ENCODE measurements at places on chromosomes 7 and 10.

- no peak for DNase-seq
Observed at GRCh38 chr10:118851062-118852035, 96.6 kb upstream of the CACUL1 start.

- DNase-seq, result no peak
Observed at GRCh38 chr7:157555944-157556641, 219.3 kb downstream of the DNAJB6 start.

- DNase-seq, result no peak
Observed at GRCh38 chr10:100838986-100839385, 73.8 kb upstream of the SLF2 start.

GRCh38 chr10:109765838-109766237 is 157.5 kb downstream of the XPNPEP1 start:
- DNase-seq, result no peak

DNA sequence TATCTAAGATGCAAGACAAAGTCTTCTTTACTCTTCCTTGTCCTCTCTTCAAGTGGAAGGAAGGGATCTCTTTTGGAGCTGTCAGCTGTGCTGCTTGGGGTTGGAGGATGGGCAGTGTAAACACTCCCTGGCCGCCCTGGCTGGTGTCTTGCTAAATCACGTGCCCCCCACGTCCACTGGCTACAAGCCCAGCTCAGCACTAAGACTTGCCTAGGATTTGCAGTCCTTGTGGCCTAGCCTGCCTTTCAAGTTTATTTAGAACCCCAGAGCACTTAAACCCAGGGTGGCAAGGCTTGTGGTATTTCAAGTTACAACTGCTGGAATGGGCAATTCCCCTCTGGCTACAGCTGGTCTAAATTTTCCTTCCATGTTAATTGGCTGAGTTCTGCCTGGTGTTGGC is 272.4 kb upstream of the MYO3A start:
- DNase-seq, result no peak

DNA sequence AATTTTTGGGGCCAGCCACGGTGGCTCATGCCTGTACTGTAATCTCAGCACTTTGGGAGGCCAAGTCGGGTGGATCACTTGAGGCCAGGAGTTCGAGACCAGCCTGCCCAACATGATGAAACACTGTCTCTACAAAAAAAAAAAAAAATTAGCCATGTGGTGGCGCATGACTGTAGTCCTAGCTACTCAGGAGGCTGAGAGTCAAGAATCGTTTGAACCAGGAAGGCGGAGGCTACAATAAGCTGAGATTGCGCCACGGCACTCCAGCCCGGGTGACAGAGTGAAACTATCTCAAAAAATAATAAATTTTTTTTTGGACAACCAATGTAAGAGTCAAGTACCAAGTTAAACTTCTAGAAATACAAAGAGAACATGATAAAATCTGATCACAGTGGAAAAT is 164.6 kb downstream of the AVL9 start:
- no peak for DNase-seq

DNA sequence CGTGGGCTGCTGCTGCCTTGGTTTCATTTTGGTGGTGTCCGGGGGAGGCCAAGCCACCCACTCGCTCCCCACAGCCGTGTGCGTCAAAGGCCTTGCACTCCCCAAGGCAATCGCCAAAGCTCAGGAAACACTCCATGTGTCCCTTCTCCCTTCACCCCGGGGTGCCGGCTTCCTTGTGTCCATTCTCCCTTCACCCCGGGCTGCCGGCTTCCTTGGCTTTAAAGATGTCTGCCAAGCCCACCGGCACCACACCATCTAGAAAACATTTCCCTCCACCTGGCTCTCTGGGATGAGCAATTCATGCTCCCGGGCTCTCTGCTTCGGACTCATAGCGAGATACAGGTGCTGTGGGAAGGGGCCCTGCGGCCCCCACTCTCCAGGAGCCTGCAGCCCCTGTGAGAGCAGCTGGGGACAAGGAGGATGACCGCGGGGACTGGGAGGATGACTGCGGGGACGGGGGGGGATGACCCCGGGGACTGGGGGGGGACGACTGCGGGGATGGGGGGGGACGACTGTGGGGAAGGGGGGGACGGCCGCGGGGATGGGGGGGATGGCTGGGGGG is 322.1 kb downstream of the DNAJB6 start:
- DNase-seq, result no peak

DNA sequence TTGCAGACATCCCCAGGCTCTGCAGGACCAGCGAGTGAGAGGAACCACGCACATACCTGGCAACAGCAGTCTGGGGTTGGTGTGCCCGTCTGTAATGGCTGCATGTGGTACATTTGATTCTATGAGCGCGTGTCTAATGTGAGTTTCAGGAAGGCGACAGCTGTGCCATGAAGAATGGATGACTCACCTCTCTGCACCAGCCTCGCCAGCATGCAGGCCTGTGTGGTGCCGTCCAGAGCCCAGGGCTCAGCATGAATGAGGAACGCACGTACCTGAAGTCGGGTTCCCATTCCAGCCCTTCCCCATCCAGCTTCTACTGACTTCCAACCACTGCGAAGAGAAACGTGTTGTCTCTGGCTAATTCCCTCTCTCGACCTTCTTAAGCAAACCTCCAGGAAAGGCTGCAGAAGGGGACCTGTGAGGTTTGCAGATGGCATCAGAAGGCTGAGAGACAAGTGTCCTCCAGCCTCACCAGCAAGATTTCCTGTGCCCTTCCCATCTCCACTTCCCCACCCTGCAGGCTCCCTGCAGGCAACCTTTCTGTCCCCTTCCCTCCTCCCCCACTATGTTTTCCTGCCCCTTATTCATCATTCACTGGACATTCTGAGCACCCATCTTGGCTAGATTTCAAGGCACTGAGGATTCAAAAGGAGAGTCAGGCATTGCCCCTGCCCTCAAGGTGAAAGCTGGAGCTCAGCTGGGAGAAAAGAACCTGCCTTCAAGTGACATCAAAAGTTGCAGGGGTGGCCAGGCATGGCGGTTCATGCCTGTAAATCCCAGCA is 54.3 kb downstream of the ASB13 start:
- no peak for DNase-seq

DNA sequence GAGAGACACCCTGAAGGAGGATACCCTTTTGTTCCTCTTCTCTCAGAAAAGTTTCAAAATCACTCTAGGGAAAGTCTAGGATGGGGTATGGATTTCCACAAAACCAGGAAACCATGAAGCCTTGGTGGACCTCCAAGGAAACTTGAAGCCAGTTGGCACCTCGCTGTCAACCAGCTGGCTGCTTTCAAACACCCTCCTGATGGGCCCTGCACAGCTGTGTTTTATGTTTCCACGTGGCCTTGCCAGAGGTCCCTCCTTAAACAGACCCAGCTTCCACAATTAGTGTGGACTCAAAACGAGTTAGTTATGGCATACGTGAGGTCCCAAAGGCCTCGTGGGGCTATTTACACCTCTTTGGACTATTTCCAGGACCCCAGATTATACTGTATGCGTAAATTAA is 5.9 kb downstream of the PPP1R3A start:
- DNase-seq, result no peak

GRCh38 chr7:55349121-55349520 is 16.0 kb upstream of the LANCL2 start:
- no peak for DNase-seq

- DNase-seq, result no peak
Observed at GRCh38 chr10:112177247-112177646, 6.3 kb downstream of the GPAM start.

DNA sequence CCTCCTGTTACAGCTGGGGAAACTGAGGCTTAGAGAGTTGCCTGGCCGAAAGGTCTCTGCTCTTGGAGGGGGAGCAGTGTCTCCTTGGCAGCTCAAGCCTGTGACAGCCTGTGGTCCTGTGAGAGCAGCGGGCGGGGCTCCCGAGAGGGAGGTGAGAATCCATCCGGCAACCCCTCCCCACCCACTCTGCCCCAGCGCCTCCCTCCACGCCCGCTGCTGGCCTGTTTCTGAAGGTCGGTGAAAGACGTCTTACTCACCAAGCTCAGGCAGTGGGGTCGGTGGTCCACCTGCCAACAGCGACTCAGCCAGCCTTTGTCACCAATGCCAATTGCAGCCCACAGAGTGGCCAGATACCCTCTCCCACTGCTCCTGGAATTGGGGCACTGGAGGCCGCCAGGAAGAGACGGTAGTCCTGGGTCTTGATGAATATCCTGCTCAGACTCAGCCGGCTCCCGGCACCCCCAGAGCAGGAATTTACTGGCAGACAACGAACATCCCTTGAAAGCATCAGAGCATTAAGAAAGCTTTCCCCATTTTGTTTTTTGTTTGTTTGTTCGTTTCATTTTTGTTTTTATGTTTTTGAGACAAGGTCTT is 7.4 kb upstream of the TTYH3 start:
- DNase-seq, result no peak

DNA sequence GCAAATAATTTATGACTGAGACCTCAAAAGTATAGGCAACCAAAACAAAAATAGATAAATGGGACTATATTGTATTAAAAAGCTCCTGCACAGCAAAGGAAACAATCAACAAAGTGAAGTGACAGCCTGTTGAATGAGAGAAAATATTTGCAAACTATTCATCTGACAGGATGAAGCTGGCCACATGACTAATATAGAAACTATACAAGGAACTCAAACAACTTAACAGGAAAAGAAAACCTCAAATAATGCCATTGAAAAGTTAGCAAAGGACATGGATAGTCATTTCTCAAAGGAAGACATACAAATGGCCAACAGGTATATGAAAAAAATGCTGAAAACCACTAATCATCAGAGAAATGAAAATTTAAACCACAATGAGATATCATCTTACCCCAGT is 245.1 kb downstream of the STK31 start:
- no peak for DNase-seq

DNA sequence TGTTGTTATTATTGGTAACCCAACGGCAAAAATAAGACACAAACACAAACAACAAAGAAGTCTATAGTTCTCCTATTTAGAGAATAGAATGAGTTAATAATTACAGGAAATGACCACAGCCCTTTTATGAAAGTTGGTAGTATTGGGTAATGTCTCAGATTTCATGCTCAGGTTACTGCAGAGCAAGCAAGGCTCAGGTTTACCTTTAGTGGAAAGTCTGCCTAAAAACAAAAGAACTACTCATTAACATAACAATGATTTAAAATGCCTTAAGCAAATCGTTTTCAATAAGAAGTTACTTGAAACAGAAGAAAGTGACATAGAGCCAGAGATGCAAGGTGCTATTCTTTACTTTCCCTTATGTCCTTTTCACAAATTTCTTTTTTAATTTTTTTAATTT is 441.2 kb downstream of the PLXDC2 start:
- no peak for DNase-seq

DNA sequence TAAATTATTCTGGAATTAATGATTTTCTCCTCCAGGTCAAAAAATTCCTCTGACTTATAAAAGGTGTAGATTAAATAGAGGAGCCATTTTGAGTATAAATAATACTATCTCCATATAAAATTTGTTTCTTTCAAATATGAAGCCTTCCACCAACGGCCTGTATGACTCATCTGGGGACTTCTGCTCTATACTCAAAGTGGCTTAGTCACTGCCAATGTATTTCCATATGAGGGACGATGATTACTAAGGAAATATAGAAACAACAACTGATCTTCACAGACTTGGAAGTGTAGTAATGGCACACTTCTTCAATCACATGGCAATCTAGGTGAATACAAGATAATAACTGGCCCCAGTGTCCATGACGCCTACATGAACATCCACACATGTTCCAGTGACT is 335.6 kb upstream of the HGF start:
- no peak for DNase-seq

Measured in CD4-positive, alpha-beta T cell treated with Interleukin-17A for 4 hours (primary cell).